Muscle of leg (tissue), 16 donors: ENCODE measurements at places on chromosomes 1 and 21. TPM values are rescaled to one million over a fixed set of nuclear protein-coding genes. Genes with fewer than 3 reads are reported as not detected.

The RAP1A gene
- total RNA-seq, result 19.6 TPM

The LRRC7 gene
- total RNA-seq, result 9.2 TPM

The RYR2 gene
- total RNA-seq, result 2.3 TPM

The WDR64 gene
- total RNA-seq, result 0.04 TPM

The BTBD8 gene
- total RNA-seq, result 3.6 TPM

The SH2D1B gene
- total RNA-seq, result 0.27 TPM

GRCh38 chr1:231807541-231807940, 181.0 kb downstream of the DISC1 start:
- peak; percentile 24 for DNase-seq
- peaks cover 12% of the 10 kb centered on the region for H3K4me1 ChIP-seq
- H3K27ac ChIP-seq, result no peak overlapping the region
- H3K36me3 ChIP-seq, result no peaks in the 10 kb centered on the region

DNA sequence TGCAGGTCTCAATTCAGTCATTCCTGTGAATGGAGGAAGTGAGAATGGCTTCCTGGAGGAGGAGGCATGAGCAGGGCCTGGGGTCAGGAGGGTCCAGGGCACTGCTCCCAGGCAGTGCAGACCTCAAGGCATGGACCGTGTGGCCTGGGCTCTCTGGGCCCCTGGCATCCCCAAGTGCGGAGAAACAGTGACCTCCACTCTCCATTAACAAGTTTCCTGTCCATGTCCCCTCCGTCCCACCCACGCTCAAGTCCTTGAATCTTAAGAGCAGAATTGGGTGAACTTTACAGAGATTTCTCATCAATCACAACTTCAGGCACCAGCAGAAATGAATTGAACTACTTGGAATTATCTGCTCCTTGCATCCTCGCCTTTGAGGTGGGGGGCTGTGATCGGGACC, 211.1 kb downstream of the NPHP4 start:
- H3K4me1 ChIP-seq, result no peaks in the 10 kb centered on the region
- no peak overlapping the region for H3K4me3 ChIP-seq

- no peaks in the 10 kb centered on the region for H3K27me3 ChIP-seq
- H3K27ac ChIP-seq, result peak overlapping the region; percentile 22
- no peak overlapping the region for H3K4me3 ChIP-seq
- H3K4me1 ChIP-seq, result no peaks in the 10 kb centered on the region
These were observed 35.5 kb upstream of the IRF2BP2 start for GRCh38 chr1:234645474-234645953.

DNA sequence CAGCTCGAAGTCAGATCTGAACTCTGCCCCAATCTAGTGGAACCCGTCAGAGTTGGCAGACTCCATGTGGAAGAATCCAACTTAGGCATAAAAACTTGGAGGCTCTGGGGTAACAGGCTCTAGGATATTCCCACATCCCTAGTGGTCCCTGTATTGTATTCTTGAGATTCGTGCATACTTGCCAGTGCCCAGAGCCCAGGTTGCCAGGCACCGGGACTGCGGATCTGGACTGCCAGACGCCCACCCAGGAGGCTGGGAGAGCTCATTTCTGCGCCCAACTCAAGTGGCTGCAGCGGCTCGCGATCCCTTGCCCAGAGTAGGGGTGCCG, 1.1 kb downstream of the GRIK1 start:
- H3K36me3 ChIP-seq, result no peaks in the 10 kb centered on the region
- peaks cover 8% of the 10 kb centered on the region for H3K4me1 ChIP-seq
- H3K27ac ChIP-seq, result no peak overlapping the region
- H3K4me3 ChIP-seq, result no peak overlapping the region

DNA sequence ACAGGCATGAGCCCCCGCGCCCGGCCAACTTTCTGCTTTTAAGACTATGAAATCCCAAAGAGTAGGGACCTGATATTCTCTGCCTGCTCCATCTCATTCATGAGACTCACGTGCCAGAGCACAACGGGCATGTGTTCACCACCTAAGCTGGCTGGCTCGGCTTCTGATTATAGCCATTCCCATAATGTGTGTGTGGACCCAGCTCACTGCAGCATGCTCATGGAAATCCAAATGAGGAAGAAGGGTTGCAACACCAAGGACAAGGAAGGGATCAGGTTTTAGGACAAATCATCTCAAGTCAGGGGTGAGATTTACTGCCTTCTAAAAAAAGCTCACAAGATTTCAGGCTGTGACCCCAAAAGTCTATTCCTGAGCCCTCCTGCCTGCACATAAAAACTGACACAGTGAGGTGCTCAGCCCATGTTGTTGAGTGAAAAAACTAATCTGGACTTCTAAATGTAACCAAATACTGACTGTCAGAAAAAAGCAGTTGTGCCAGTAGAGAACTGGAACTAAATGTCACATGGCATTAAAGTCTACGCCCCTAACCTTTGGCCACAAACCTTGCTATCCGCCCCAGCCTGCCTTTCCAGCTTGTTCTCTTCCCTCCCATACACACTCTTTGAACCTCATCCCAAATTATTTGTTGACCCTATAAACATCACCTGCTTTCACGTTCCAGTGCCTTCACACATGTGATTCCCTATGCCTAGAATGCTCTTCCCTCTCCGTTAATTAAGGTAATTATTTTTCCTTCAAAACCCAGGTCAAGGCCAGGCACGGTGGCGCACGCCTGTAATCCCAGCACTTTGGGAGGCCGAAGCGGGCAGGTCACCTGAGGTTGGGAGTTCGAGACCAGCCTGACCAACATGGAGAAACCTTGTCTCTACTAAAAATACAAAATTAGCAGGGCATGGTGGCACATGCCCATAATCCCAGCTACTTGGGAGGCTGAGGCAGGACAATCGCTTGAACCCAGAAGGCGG, 9.1 kb upstream of the COA7 start:
- DNase-seq, result no peak
- no peaks in the 10 kb centered on the region for H3K27me3 ChIP-seq
- no peak overlapping the region for H3K27ac ChIP-seq

DNA sequence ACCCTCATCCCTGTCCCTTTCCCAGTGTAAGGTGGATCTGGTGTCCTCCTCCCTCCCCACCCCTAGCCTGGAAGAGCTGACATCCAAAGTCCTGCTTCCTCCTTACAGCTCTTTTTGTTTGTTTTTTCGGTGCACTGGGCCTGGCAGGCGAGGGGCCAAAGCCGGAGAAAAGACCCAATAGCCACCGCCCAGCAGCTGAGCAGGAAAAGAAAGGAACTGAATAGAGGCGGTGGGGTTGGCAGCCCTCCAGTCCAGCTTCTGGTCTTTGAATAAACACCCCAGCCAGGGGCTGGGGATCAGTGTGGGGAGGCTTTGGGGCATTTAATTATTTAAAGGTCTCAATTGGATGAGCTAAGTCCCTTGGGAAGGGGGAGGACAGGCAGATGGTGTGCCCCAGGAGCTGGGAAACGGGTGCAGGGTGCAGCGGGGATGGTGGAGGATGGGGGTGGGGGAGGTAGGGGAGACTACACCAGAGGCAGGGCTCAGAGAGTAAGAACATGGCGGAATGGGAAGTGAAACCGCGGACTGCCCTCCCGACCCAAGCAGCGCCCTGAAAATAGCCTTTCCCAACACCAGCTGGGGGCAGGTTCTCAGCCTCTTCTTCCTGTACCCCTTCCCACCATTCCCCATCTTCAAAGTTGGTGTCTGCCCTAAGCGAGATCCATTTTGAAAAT, 20.2 kb downstream of the BTG2 start:
- peaks cover 74% of the 10 kb centered on the region for H3K4me1 ChIP-seq
- peak; percentile 90 for DNase-seq
- no peaks in the 10 kb centered on the region for H3K36me3 ChIP-seq

GRCh38 chr21:39555911-39556590, 56.7 kb upstream of the B3GALT5 start:
- DNase-seq, result peak; percentile 74
- H3K27ac ChIP-seq, result no peak overlapping the region
- H3K4me1 ChIP-seq, result peaks cover 2% of the 10 kb centered on the region
- no peak overlapping the region for H3K4me3 ChIP-seq
- no peaks in the 10 kb centered on the region for H3K36me3 ChIP-seq
- no peaks in the 10 kb centered on the region for H3K27me3 ChIP-seq

- peak overlapping the region; percentile 31 for H3K27ac ChIP-seq
- H3K4me1 ChIP-seq, result no peaks in the 10 kb centered on the region
- no peak overlapping the region for H3K4me3 ChIP-seq
These were observed 73.3 kb upstream of the C1orf115 start for GRCh38 chr1:220616836-220617235.

DNA sequence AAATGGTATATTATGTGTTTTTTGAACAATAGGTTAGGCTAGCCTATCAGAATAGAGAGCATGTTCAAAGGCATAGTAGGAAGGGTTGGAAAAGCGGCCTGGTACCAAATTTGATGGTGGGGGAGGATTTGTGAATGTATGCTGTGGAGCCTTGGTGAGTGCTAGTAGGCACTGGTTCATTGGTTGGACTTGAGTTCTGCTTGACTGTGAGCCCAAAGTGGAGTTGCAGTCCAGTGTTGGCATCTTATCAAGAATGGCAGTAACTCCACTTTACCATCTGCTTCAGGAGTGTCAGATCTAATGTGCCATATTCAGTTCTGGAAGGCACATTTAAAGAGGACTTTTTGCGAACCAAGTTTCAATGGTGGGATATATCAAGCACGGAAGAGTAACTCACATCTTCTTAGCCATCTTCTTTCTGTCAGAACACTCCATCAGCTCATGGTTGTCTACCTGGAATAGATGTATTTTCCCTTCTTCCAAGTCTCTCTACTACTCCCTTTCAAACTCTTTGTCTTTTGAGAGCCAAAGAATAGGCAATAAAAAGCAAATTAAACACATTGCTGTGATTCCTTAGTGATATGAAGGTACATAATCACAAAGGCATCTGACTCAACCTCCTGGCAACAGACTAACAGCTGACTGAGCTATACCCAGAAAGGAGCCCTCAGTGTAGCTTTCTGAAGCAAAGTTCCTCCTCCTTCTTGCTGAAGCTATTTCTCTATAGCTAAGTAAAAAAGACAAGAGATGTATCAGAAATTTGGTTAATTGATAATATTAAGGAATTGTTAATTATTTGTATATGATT, 21.7 kb downstream of the LRRC8B start:
- peaks cover 2% of the 10 kb centered on the region for H3K4me1 ChIP-seq
- H3K36me3 ChIP-seq, result no peaks in the 10 kb centered on the region
- no peak overlapping the region for H3K27ac ChIP-seq
- DNase-seq, result no peak

DNA sequence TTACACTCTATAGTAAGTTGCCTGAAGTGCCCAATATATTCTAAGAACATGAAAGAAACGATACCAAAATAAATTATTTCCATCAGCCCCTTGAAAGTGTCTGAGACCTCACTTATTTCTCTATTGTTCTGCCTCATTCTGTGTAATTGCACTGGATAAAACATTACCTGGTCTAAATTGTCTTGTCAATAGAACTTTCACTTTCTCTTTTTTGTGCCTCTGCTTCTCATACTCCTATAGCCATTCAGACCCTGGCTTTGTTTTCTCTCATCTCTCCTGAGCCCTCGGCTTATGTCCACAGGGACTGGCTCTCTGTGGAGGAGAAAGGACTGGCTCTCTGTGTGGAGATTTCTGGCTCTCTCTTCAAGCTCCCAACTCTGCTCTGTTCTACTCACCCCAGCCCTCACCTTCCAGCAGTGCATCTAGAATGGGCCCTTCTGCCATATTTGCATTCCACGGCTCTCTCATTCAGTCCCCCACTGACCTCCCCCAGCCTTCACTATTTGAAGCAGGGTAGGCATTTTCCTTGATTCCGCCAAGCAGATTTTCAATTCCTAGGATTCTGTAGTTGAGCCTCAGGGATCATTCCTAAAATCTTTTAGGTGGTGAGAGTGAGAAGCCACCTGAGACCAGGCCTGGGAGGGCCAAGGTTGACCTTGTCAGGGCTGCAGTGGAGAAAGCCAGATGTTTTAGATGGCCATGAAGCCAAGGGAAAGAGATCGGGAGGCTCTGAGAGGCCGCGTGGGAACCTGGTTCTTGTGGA, 15.9 kb upstream of the GALNT2 start:
- H3K36me3 ChIP-seq, result no peaks in the 10 kb centered on the region
- H3K27ac ChIP-seq, result no peak overlapping the region
- DNase-seq, result no peak
- H3K4me3 ChIP-seq, result no peak overlapping the region

- no peak overlapping the region for H3K4me3 ChIP-seq
- H3K27me3 ChIP-seq, result no peaks in the 10 kb centered on the region
- no peaks in the 10 kb centered on the region for H3K4me1 ChIP-seq
- no peak for DNase-seq
- H3K36me3 ChIP-seq, result peaks cover 93% of the 10 kb centered on the region
These were observed 17.6 kb downstream of the ATP8B2 start for GRCh38 chr1:154342836-154343472.

DNA sequence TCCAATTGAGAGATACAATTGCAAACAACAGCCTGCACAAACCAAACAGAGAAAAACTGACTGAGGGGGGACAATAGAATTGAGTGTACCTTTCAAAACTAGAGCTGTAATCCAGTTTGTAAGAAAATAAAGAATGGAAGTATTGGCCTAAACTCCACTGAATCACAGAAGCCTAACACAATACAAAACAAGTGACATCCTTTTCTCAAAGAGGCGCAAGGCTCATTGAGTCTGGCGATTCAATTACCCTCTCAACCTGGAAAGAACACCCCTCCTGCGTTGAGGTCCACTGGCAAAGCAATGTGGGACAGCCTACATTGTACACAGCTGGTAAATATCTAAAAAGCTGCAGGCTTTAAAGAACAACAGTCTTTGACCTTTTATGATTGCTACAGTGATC, 182.6 kb downstream of the DPYD start:
- H3K27ac ChIP-seq, result no peak overlapping the region
- no peaks in the 10 kb centered on the region for H3K4me1 ChIP-seq
- no peak for DNase-seq
- H3K36me3 ChIP-seq, result no peaks in the 10 kb centered on the region

GRCh38 chr1:234925440-234926263, 203.0 kb downstream of the TOMM20 start:
- no peak overlapping the region for H3K4me3 ChIP-seq
- peak overlapping the region; percentile 75 for H3K27ac ChIP-seq
- no peaks in the 10 kb centered on the region for H3K27me3 ChIP-seq
- peaks cover 32% of the 10 kb centered on the region for H3K4me1 ChIP-seq
- H3K36me3 ChIP-seq, result no peaks in the 10 kb centered on the region

DNA sequence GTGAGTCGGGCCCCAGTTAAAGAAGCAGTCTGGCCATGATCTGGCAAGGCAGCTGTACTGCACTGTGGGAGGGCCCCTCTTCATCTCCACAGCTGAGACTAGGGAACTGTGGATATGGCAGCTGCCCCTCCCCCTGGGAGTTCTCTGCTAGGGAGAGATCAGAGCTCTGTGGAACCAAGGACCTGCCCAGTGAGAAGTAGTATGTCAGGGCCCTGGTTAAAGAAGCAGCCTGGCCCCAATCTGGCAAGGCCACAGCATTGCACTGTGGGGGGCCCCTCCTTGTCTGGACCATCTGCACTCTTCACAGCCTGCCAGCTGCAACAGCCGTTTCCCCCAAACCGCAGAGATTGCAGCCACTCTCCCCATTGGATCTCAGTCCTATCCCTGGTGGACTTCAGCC, 208.5 kb downstream of the DNAH14 start:
- peaks cover 7% of the 10 kb centered on the region for H3K4me1 ChIP-seq
- H3K36me3 ChIP-seq, result no peaks in the 10 kb centered on the region
- no peaks in the 10 kb centered on the region for H3K27me3 ChIP-seq
